ENCODE measurements at places on chromosomes 6 and 20.

DNA sequence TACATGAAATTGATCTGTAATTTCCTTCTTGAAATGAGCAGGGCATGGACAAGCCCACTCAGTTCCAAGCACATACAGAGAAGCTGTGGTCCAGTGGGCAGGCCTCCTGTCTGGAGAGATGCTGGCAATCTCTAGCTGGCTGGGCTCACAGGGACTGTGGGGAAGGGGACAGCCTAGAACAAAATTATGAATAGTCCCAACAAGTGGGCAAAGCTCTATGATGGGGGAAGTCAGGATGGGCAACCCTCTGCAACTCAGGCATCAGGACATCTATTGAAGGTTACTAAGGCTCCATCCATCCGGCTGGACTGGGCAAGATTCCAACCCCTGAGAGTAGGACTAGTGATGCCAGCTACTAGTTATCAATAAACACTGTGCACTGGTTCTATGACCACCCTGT lies 40.9 kb downstream of the TRERF1 start:
- no peak for DNase-seq

DNA sequence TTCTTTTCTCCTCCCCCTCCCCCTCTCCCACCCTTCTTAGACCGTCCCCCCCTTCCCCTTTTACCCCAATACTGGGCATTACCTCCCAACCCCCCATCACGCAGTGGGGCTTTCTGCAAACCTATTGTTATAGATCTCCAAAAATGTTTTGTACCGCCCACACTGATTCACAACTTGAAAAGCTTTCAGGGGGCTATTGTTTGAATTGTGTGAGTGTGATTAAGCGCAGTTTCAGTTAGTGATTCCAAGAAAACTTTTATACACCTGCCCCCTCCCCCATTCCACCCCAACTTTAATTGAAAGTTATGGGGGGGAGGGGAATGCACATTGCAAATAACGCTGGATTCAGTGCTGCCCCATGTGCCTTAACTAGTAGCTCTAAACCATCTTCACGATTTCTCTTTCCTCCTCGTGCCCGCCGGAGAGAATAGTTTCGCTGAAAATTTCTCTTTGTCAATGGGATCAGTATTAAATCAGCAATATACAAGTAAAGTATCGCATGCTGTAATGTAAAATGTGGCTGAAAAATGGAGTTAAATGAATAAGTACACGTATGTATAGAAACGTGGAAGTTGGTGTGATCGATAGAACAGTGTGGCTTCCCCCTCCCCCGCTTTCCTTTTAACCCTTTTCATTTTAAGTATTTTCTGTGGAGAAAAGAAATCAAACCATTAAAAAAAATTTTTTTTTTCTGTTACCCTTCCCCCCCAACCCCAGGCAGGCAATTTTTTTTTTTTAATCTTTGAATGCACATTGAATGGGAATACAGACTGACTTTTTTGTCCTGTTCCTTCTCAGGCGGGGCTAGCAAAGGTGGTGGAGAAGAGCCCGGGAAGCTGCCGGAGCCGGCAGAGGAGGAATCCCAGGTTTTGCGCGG lies 632 bp downstream of the LIN28B start:
- DNase-seq: no peak

DNA sequence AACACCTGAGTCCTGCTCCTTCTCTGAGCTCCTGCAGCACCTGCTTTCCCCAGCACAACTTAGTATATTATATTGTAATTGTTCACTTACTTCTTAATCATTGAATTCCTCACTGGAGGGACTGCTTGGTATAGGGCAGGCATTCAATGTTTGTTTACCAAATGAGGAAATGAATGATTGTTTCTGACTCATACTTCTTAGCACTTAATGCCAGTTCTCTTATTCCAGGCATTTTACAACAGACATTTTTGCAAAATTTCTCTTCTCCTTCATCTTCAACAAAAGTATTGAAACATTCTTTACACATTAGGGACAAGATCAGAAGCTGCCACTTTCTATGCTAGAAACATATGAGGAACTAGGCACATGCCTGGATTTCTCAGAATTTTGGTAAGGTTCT lies 119.4 kb downstream of the TBX18 start:
- DNase-seq: no peak

DNA sequence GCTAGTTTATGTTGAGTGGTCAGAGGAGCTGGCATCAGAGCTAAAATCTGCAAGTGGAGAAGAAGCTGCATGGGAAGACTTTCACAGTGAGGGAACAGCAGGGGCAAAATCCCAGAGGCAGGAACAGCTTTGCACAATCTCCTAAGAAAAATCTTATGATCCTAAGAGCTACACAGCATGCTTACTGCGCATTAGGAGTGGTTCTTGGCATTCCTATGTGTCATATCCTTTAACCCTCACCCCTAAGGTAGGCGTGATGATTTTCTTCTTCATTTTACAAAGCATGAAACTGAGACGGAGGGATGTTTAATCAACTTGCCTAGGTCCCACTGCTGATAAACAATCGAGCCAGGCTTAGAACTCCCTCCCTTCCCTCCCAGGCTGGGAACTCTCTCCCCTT lies 313.6 kb upstream of the SULF2 start:
- no peak for DNase-seq

DNA sequence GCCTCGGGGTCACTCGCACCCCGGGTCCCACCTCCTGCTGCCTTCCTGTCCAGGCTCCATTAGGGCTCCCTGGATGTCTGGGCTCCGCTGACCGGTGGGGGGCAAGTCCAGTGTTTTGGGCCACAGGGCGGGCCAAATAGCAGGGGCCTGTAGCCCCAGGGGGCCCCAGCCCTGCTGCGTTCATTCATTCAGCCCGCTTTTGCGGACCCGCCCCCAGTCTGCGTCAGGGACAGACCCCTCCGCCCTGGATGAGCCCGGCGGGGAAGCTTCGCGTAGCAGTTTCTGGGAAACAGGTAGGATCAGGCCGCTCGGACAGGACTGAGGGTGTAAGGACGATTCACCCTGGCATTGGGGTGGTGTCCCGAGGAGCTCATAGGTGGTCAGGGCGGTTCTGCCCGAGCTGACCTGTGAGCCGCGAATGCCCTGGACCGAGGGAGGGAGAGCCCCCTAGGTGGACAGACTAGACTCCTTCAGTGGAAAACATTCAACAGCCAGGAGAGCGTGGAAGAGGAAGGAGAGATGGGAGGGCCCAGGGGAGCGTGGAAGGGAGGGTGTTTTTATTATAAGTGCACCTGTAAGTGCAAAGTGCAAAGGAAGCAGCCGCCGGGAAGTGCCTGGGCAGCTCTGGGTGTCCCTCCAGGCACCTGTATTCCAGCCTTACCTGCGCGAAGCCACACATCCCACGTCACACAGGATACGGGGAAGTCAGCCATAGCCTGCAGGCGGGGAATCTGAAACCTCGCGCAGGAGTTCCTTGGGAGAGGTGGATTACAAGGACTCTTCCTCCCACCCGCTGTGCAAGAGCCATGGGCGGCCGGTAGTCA lies 662 bp downstream of the ENTPD6 start:
- no peak for DNase-seq

GRCh38 chr20:8464368-8464767 lies 332.3 kb downstream of the PLCB1 start:
- no peak for DNase-seq

DNA sequence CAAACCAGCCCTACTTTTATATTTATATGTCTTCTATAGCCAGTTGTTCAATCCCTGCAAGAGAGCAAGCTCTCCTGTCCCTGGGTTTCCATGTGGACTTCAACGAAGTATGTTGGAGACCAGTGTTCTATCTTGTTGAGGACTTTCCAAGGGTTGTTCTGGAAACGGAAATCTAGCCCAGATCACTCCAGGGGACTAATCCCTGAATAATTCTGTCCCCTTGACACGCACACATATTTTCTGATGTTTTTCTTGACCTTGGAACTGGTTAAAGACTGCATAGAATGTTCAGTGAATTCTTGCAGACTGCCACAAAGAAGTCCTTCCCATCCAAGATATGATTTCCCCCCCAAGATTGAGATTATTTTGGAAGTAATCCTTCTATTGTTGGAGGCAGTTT lies 9.5 kb upstream of the MYLK2 start:
- DNase-seq: no peak

DNA sequence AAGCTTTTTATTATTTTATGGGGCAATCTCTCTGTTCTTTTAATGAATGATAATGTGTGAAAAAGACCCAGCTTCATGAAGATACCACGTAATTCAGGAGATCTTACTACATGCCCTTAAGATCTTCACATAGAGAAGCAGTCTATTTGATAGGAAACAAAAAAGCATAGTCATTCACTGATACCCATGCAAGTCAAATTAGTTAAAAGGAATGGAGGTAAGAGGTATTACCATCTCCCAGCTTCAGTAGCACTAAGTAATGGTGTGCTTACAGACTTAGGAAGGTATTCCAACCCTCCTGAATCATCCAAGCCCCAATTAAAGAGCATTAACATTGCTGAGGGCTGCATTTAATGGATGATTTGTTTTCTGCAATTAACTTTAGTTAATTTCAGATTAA lies 364.7 kb downstream of the SYNE1 start:
- DNase-seq: no peak

- no peak for DNase-seq
These were observed 105.1 kb downstream of the TOX2 start for GRCh38 chr20:44019638-44020335.

DNA sequence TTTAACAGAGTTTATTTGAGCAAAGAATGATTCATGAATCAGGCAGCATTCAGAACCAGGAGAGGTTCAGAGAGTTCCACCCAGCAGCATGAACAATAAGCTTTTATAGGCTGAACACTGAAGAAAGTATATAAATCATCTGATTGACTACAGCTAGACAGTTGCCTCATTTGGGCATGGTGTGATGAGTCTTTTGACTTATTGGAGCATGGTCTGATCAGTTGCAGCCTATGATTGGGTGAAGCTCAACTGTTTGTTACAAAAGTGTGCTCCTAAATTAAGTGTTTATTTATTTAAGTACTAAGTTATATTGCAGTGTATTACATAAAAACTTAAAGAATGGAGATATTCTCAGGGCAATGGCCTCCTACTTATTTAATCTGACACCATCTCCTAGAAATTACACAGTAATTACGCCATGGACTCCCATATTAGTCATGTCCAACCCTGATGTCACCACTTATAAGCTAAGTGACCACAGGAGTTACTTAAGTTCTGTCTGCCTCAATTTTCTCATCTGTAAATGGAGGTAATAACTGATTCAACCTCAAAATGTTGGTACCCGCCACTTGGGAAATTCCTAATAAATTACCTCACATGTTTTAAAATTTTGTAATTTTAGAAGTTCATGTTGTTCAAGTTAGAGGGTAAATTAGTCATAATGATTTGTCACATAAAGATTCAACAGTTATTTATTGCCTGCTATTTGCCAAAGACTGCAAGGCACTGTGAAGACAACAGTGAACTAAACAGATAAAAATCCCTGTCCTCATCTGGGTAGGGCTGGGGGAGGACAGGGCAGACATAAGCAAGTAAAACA lies 15.2 kb upstream of the ROS1 start:
- DNase-seq: no peak

- no peak for DNase-seq
These were observed 62.7 kb downstream of the ANKS1A start for GRCh38 chr6:34951731-34952130.

DNA sequence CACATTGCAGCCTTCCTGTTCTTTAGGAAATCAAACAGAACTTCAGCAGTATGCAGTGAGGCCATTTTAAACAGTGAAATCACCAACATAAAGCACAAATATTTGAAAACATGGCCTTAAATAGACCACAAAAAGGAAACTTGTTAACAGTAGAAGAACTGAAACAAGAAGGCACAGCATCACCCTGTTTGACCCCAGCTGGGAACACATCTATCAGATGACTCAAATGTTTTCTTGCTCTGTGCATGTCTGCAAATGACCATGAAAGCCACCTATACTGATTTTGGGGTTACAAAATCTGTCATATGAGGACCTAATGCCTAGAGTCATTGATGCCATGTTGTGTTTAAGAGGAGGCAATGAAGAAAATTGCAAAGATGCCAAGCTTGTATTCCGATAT lies 123.8 kb upstream of the ADGRF1 start:
- no peak for DNase-seq

GRCh38 chr6:131978522-131978921 lies 27.4 kb upstream of the CCN2 start:
- no peak for DNase-seq

DNA sequence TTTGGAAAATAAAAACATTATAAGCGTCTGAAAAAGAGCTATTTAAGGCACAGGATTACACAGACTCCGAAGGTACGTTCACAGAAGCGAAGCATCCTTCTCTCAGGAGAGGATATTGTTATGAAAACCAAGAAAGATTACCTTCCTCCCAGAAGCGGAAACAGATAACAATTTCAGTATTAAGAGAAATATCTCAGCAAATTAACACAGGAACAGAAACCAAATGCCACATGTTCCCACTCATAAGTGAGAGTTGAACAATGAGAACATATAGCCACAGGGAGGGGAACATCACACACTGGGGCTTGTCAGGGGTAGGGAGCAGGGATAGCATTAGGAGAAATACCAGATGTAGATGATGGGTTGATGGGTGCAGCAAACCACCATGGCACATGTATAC lies 109.7 kb downstream of the CDK19 start:
- DNase-seq: no peak

DNA sequence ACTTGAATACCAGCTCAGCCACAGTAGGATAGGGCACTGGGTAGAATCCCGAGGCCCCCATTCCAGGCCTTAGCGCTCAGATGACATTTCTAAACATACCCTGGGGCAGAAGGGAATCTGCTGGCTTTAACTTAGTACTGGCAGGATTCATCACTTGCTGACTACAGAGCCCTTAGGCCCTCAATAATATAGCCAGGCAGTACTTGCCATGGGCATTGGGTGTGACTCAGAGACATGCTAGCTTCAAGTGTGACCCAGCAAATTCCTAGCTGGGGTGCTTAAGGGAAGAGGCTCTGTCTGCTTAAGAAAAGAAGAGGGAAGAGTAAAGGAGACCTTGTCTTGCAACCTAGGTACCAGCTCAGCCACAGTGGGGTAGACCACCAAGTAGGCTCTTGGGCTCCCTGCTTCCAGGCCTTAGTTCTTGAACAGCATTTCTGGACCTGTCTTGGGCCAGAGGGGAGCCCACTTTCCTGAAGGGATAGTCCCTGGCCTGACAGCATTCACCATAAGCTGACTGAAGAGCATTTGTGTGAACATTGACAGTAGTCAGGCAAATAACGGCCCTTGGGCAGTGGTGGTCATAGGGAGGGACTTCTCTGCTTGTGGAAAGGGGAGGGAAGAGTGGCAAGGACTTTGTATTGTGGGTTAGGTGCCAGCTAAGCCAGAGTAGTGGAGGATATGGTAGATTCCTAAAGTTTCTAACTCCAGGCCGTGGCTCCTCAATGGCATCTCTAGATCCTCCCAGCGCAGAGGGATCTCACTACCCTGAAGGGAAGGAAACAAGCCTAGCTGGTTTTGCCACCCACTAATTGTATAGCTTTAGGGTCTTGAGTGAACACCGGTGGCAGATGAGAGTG lies 48.5 kb upstream of the HACE1 start:
- DNase-seq: no peak

GRCh38 chr20:56616716-56617115 lies 12.4 kb upstream of the TFAP2C start:
- DNase-seq: no peak

All from stimulated activated CD4-positive, alpha-beta T cell treated with anti-CD3 and anti-CD28 coated beads, TNF-alpha, amount 100 ng/mL, for 1 hour (primary cell).